ENCODE measurements at places on chromosomes 6 and 20. TPM values are rescaled to one million over a fixed set of nuclear protein-coding genes. Genes with fewer than 3 reads are reported as not detected.

The RFX6 gene
- total RNA-seq, result not detected

The CST4 gene
- not detected for total RNA-seq

The IPCEF1 gene
- total RNA-seq, result 0.24 TPM

The B3GALT4 gene
- total RNA-seq, result 10.6 TPM

The MCHR2 gene
- total RNA-seq, result not detected

The ABHD16B gene
- total RNA-seq, result not detected

The ZFAND3 gene
- total RNA-seq, result 31.6 TPM

The RIMS1 gene
- total RNA-seq, result 5.4 TPM

The EGFL8 gene
- 0.97 TPM for total RNA-seq

The DLK2 gene
- 0.16 TPM for total RNA-seq

The PTK6 gene
- total RNA-seq, result under 0.01 TPM

The SLC17A4 gene
- total RNA-seq, result not detected

All from hair follicle dermal papilla cell (primary cell).